ENCODE measurements at places on chromosomes 13 and 19.

GRCh38 chr13:42602906-42603305 is 29.0 kb downstream of the TNFSF11 start:
- DNase-seq: no peak

DNA sequence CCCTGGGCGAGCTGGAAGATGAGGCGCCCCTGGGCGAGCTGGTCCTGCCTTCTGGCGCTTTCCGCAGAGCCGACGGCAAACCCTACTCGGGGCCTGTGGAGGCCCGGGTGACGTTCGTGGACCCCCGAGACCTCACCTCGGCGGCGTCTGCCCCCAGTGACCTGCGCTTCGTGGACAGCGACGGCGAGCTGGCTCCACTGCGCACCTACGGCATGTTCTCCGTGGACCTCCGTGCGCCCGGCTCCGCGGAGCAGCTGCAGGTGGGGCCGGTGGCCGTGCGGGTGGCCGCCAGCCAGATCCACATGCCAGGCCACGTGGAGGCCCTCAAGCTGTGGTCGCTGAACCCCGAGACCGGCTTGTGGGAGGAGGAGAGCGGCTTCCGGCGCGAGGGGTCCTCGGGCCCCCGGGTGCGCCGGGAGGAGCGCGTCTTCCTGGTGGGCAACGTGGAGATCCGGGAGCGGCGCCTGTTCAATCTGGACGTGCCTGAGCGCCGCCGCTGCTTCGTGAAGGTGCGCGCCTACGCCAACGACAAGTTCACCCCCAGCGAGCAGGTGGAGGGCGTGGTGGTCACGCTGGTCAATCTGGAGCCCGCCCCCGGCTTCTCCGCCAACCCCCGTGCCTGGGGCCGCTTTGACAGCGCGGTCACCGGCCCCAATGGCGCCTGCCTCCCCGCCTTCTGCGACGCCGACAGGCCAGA is 6.3 kb downstream of the CILP2 start:
- no peak for DNase-seq

GRCh38 chr13:111661052-111661451 is 340.6 kb downstream of the TEX29 start:
- no peak for DNase-seq

DNA sequence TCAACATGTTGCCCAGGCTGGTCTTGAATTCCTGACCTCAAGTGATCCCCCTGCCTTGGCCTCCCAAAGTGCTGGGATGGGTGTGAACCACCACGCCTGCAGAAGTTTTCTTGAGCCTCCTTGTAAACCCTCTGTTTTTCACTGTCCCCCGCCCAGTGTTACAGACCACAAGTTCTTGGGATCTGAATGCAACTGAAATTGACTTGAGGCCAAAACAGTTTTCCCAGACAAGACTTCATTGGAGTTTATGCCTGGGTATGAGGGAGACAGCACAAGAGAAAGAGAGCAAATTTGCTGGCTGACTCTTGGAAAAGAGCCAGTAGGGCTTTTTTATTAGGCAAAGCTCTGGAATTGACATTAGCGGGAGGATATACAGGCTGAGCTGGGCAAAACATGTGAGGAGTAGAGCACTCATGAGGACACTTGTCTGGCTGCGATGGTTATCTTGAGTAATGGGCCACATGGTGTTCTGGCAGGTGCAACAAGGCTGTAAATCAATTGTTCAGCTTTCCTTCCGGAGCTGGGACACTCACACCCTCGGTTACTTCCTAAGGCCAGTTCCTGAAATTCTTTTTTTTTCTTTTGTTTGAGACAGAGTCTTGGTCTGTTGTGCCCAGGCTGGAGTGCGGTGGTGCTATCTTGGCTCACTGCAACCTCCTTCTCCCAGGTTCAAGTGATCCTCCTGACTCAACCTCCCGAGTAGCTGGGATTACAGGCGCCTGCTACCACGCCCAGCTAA is 12.7 kb upstream of the HNRNPL start:
- DNase-seq: no peak

DNA sequence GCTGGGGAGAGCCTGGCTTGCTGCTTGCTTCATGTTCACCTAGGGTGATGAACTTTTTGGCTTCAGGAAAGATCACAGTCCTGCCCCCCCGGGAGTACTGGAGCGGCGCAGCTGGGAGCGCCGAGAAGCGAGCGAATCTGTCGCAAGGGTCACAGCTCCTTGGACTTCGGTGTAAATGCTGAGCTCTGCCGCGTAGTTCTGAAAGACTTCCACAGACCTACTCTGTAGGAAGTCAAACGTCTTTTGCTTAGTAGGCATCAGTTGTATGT is 2.7 kb downstream of the ING1 start:
- DNase-seq: no peak

DNA sequence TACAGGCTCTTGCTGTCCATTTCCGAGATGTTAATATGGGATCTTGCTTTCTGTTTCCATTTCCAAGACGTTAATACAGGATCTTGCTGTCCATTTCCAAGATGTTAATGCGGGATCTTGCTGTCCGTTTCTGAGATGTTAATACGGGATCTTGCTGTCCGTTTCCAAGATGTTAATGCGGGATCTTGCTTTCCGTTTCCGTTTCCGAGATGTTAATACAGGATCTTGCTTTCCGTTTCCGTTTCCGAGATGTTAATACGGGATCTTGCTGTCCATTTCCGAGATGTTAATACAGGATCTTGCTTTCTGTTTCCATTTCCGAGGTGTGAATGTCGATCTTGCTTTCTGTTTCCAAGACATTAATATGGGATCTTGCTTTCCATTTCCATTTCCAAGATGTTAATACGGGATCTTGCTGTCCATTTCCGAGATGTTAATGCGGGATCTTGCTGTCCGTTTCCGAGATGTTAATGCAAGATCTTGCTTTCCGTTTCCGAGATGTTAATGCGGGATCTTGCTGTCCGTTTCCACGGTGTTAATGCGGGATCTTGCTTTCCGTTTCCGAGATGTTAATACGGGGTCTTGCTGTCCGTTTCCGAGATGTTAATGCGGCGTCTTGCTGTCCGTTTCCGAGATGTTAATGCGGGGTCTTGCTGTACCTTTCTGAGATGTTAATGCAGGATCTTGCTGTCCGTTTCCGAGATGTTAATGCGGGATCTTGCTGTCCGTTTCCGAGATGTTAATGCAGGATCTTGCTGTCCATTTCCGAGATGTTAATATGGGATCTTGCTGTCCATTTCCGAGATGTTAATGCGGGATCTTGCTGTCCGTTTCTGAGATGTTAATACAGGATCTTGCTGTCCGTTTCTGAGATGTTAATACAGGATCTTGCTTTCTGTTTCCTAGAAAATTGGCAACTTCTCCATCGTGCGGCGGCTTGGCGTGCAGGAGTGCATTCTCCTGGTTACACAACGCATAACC is 38.3 kb downstream of the PEX11G start:
- peak; percentile 49 for DNase-seq

DNA sequence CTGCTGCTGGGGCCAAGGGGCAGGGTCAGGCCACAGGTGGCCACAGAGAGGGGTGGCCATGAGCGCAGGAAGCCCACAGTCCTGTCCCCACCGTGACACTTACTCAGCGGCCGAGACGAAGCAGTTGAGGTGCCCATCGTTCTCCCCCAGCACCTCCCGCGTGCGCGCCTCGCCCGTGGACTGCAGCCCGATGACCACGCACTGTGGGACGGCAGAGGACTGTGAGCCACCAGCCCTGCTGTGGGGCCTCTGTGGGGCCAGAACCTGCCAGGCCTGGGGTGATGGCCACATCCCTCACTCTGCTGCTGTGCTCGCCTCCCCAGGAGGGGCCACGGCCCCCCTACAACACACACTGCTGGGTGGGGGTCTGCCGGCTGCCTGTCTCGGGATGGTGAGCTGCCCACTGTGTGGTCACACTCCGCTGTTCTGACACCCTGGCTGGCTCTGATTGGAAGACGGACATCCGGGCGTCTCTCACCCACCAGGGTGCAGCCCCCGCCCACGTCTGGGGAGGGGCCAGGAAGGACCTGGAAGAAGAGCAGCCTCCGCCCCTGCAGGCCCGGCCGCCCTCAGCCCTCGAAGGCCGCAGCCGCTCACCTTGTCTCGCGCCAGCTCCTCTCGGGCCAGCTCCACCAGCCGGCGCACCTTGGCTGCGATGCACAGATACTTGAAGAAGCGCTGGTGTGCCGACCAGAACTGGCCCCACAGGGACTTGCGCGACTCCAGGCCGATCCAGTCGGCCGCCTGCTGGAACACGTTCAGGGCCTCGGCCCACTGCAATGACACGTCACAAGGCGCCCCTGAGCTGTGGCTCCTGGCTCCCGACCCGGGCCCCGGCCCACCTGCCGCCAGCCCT is 13.2 kb downstream of the GPX4 start:
- no peak for DNase-seq

DNA sequence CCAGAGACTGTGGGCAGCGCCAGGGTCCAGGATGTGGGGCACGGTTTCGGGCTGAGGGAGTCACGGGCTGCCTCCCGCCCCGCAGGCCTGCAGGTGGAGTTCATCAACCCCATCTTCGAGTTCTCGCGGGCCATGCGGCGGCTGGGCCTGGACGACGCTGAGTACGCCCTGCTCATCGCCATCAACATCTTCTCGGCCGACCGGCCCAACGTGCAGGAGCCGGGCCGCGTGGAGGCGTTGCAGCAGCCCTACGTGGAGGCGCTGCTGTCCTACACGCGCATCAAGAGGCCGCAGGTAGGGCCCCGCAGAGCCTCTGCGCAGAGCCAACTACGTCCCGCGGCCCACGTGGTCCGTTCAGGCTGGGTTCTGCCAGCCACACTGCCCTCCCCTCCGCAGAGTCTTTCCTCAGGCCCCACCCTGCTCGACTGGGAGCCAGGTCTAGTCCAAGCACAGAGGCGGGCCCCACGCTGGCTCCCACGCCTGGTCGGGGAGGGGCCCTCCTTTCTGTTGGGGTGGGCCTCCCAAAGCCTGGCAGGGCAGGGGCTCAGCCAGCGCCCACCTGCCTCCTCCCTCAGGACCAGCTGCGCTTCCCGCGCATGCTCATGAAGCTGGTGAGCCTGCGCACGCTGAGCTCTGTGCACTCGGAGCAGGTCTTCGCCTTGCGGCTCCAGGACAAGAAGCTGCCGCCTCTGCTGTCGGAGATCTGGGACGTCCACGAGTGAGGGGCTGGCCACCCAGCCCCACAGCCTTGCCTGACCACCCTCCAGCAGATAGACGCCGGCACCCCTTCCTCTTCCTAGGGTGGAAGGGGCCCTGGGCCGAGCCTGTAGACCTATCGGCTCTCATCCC is 2.0 kb upstream of the POLD1 start:
- no peak for DNase-seq

- DNase-seq: no peak
These were observed at the start of gene FPR2 for GRCh38 chr19:51760697-51761356. Gene FPR2 (plus strand): TSS chr19:51761180. CDS start chr19:51768659, 7,479 bp downstream.

DNA sequence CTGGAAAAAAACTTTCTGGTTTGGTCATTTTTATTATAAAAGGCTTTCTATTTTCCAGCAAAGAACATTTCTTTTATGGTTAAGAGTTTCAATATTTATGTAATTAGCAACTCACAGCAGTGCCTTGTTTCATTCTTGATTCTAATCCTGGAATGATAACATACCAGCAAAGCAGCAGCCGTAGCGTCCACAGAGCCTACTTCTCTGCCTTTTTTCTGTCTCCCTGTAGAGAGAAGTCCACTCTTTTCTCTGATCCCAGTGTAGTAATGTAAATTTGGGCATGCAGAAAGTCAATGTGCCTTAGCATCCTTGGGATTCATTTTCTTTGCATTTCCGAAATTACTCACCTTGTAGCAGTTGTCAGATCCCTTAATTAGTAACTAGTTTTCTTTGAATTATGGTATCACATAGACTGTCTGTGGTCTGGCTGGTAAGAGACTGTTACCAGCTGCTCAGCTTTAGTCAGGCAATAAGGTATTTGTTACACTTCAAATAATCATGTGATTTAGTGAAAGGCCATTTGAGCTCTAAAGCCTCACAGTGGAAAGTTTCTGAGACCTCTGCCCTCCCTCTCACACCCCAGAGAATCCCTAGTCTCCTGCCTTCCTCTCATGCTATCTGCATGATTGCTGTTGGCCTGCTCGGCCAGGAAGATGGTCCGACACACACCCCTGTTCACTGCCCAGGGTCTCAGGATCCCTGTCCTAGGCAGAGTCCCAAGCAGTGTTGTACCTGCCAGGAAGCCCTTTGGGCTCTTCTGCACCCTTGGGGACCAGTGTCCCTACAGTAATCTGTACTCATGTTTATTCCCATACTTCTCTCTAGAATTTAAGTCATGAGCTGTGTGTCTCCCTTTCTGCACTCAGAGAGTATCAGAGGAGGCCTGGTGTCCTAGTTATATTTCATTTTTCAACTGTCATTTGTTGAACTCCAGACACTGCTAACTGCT is 86.3 kb downstream of the LRCH1 start:
- no peak for DNase-seq

DNA sequence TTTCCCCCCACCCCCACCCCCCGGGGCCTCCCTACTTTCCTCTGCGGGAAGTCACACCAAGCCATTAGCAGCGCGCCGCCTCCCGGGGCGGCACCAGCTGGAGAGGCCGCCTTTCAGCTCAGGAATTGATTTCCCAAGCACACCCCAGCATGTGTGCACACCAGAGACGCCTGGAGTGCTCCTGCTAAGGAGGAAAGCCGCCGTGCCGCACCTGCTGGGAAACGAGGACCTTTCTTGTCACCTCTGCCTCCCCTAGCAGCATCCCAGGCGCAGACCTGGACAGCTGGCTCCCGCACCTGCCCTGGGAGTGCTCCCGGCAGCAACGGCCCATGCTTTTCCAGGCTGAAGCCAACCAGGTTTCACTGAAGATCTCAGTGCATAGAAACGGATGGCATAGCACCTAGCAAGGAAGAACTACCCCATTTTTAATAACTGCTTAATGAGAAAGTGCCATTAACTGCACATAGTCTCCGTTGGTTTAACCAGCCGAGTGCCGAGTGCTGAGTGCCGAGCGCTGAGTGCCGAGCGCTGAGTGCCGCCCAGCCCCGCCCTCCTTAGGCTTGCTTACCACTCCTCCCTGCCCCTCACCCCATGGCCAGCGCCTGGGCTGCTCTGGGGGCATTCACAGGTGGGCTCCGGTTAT is 165.0 kb downstream of the USP12 start:
- no peak for DNase-seq

DNA sequence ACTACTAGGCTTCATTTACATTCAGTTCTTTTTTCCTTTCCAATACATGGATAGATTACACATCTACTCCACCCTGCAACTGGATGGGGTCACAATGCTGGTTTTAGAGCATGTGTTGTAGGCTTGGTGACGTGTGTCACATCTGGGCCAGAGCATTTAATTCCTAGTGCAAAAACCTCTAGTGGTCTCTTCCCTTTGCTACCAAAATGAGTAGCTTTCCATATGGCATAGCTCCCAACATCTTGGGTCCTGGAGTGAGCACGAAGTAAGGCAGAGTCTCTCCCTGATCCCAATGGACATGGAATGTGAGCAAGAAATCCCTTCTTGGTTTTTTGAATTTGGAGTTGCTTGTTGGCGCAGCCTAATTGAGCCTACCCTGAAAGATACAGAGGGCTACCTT is 51.7 kb downstream of the TNFSF11 start:
- DNase-seq: no peak

- DNase-seq: no peak
These were observed 1190.3 kb downstream of the EFNB2 start for GRCh38 chr13:105345131-105345530.

GRCh38 chr13:34469196-34469986 is 472.7 kb upstream of the NBEA start:
- DNase-seq: no peak

DNA sequence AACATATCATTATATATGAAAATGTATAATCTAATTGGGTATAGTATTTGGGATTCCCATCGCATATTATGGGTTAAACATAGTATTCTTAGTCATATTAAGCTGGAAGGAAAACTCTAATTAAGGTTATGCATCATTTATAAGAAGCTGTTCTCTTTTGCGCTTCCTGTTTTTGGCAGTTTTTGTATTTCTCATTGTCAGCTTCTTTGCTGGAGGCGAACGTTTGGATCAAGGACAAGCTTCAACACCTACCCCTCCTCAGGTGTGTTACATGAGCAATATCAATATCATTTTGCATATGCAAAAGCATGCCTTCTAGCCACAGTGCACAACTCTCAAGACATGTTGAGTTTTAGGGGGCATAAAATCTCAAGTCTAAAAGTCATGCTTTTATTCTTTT is 439.8 kb downstream of the TDRD3 start:
- no peak for DNase-seq
